ENCODE measurements at places on chromosomes 4 and X. TPM values are rescaled to one million over a fixed set of nuclear protein-coding genes. Genes with fewer than 3 reads are reported as not detected.

USP11 gene
- 19.4 TPM for total RNA-seq

- no peak for DNase-seq
- no peaks in the 10 kb centered on the region for H3K27me3 ChIP-seq
- H3K4me3 ChIP-seq, result no peak overlapping the region
- no peaks in the 10 kb centered on the region for H3K36me3 ChIP-seq
- no peak overlapping the region for H3K27ac ChIP-seq
Measured at GRCh38 chr4:47945930-47946726, 31.7 kb upstream of the NFXL1 start.

- no peaks in the 10 kb centered on the region for H3K36me3 ChIP-seq
- no peaks in the 10 kb centered on the region for H3K4me1 ChIP-seq
- no peak for DNase-seq
- no peak overlapping the region for H3K27ac ChIP-seq
- H3K27me3 ChIP-seq, result no peaks in the 10 kb centered on the region
- H3K4me3 ChIP-seq, result no peak overlapping the region
Measured at GRCh38 chr4:55075823-55076716, 49.3 kb downstream of the KDR start.

PI4K2B gene
- total RNA-seq, result 3.5 TPM

RNF175 gene
- total RNA-seq, result not detected

- no peaks in the 10 kb centered on the region for H3K27me3 ChIP-seq
- no peak overlapping the region for H3K4me3 ChIP-seq
- H3K4me1 ChIP-seq, result no peaks in the 10 kb centered on the region
- H3K36me3 ChIP-seq, result no peaks in the 10 kb centered on the region
- DNase-seq, result no peak
Measured at GRCh38 chr4:128633067-128633466, 176.4 kb upstream of the JADE1 start.

DNA sequence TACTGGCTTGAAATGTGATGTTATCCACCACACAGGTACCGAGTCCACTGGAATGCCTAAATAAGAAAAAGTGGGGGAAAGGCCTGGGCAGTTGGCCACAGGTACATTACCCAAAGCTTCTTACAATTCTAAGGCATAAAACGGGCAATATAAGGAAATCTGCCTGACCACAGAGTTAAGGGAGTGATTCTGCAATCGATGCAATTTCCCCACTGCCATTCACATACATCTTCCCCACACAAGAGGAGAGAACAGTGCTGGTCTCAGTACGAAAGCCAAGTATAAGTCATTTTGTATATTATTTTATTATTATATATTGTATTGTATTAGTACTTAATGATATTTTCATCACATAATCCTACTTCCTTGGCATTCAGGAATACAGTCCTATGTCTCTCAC, 30.6 kb downstream of the RFC1 start:
- no peak overlapping the region for H3K4me3 ChIP-seq
- H3K4me1 ChIP-seq, result no peaks in the 10 kb centered on the region
- no peaks in the 10 kb centered on the region for H3K36me3 ChIP-seq
- DNase-seq, result no peak

DNA sequence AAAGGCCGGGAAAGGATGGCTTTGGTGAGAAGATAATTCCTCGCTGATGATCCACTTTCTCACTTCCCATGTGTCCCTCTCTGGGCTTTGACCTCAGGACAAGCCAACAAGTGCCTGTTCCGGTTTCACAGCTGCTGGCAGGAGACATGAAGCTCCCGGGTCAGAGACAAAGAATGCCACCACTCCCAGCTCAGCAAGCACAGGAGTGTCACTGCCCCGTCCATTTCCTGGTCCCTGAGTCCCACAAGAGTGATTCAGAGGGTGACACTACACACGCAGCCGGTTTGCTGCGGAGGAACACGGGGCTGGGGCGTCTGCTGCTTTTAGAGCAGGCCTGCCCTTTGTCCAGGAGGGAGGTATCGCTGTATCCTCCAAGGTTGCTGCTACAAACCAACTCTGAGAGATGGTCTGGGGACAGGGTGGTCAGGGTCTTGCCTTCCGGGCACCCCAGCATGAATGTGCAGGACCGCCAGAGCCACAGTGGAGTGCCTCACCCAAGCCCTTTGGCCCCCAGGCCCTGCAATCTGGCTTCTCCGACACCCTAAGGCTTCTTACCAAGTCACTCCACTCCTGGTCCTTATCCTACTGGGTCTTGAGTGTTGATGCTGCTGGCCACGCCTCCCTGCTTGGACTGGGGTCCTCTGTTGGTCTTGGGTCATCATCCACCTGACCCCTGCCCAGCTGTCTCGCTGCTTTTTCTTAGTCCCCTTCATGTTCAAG, 49.5 kb downstream of the CPZ start:
- H3K27me3 ChIP-seq, result no peaks in the 10 kb centered on the region
- DNase-seq, result no peak
- no peak overlapping the region for H3K27ac ChIP-seq

- DNase-seq, result peak; percentile 33
- H3K27ac ChIP-seq, result peak overlapping the region; percentile 79
- H3K4me3 ChIP-seq, result peak overlapping the region; percentile 51
- H3K4me1 ChIP-seq, result peaks cover 4% of the 10 kb centered on the region
Measured at GRCh38 chrX:16882702-16883486, 12.7 kb upstream of the RBBP7 start.

DNA sequence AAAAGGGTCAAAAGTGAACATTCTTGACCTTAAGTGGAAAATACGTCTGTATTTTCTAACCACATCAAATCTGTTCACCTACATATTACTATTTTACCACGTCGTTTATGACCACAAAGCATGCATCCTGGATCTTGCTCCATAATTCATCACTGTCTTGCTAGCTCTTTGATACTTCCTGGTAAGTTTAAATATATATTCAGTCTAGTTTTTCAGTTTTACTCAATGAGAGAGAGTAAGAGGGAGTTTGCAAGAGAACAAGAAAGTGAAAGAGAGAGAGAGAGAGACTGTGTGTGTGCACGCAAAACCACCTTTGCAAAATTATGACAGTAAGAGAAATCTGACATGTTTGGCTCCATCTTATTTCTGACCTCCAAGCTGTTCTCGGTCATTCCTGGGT, 173.7 kb upstream of the GALNTL6 start:
- no peak for DNase-seq
- H3K27ac ChIP-seq, result no peak overlapping the region
- no peak overlapping the region for H3K4me3 ChIP-seq
- H3K4me1 ChIP-seq, result no peaks in the 10 kb centered on the region
- H3K27me3 ChIP-seq, result no peaks in the 10 kb centered on the region

- peak overlapping the region; percentile 34 for H3K27ac ChIP-seq
- H3K4me1 ChIP-seq, result peaks cover 8% of the 10 kb centered on the region
- no peaks in the 10 kb centered on the region for H3K36me3 ChIP-seq
- no peaks in the 10 kb centered on the region for H3K27me3 ChIP-seq
- peak overlapping the region; percentile 61 for H3K4me3 ChIP-seq
Measured at GRCh38 chr4:2462218-2462991, 6.5 kb upstream of the RNF4 start.

DNA sequence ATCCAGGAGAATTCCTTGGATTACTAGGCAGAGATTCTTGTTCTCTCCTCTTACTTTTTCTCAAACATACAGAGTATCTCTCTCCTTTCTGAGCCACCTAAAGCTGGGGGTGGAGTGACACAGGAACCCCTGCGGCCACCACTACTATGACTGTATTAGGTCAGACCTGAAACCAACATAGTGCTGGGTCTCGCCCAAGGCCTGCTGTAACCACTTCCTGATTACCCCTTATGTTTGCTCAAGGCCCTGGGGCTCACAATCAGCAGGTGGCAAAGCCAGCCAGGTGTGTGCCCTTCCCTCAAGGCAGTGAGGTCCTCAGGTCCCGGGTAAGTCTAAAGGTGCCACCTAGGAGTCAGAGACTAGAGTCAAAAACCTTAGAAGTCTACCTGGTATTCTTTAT, 166.4 kb downstream of the PARM1 start:
- H3K4me3 ChIP-seq, result no peak overlapping the region
- no peaks in the 10 kb centered on the region for H3K36me3 ChIP-seq
- no peak overlapping the region for H3K27ac ChIP-seq
- no peaks in the 10 kb centered on the region for H3K27me3 ChIP-seq
- no peaks in the 10 kb centered on the region for H3K4me1 ChIP-seq

DNA sequence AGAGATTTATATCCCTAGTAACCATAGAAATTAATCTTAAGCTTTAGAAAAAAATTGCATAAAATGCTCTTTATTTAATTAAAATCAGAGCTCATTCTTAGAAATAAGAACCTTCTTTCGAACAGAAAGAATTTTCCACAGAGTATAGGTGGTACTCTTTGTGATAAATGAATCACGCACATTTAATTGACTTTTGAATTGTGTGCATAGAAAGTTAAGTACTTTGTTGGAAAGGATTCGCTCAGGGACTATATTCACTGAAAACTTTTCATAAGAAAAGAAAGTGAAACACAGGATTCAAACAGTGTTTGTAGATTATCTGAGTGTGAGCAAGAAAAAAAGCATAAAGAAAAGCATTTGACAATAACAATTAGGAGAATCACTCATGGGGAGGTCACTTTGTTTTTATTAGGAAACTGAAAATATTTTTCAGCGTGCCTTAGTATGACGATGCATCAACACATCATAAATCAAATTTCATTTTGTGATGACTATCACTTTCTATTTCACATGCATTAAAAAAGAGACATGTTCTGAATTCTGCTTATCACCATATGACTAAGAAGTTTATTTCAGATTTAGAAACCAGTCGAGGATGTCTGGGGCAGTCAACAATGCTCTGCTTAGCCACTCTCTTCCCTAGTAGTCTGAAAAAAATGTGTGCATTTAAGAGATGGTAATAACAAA, 49.5 kb downstream of the STX18 start:
- no peak overlapping the region for H3K4me3 ChIP-seq
- no peak for DNase-seq
- H3K27ac ChIP-seq, result no peak overlapping the region
- H3K4me1 ChIP-seq, result no peaks in the 10 kb centered on the region
- H3K36me3 ChIP-seq, result no peaks in the 10 kb centered on the region

DNA sequence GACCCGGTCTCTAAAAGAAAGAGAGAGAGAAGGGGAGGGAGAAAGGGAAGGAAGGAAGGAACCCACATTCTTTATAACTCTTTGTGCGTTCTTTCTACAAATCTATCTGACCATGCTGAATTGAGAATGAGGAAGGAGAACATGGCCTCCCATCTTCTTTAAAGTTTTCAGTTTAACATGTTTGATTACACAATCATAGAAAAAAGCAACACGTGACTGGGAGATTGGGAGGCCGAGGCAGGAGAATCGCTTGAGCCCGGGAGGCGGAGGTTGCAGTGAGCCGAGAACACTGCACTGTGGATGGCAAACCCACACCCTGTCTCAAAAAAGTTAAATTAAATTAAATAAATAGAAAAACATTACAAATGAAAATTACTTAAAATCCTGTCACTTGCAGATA, 254.5 kb downstream of the RAPGEF2 start:
- H3K36me3 ChIP-seq, result peaks cover 9% of the 10 kb centered on the region
- no peak for DNase-seq
- H3K4me1 ChIP-seq, result no peaks in the 10 kb centered on the region
- no peaks in the 10 kb centered on the region for H3K27me3 ChIP-seq
- H3K4me3 ChIP-seq, result no peak overlapping the region

PPEF2 gene
- total RNA-seq, result not detected

ZNF630 gene
- 0.39 TPM for total RNA-seq

NLGN4X gene
- 0.42 TPM for total RNA-seq

GRCh38 chrX:21800344-21800770, 39.1 kb upstream of the MBTPS2 start:
- no peaks in the 10 kb centered on the region for H3K27me3 ChIP-seq
- H3K4me3 ChIP-seq, result no peak overlapping the region
- peaks cover 16% of the 10 kb centered on the region for H3K4me1 ChIP-seq
- peak overlapping the region; percentile 83 for H3K27ac ChIP-seq

FHDC1 gene
- 0.41 TPM for total RNA-seq

SORBS2 gene
- total RNA-seq, result 18.6 TPM

- no peaks in the 10 kb centered on the region for H3K36me3 ChIP-seq
- no peaks in the 10 kb centered on the region for H3K4me1 ChIP-seq
- no peak overlapping the region for H3K4me3 ChIP-seq
- no peak overlapping the region for H3K27ac ChIP-seq
- no peak for DNase-seq
Measured at GRCh38 chr4:17535906-17536305, 20.9 kb downstream of the CLRN2 start.

KCNE5 gene
- total RNA-seq, result 0.92 TPM

ADGRG4 gene
- total RNA-seq, result 0.04 TPM

SPARCL1 gene
- total RNA-seq, result 225 TPM

HERC5 gene
- total RNA-seq, result 1.3 TPM

DNA sequence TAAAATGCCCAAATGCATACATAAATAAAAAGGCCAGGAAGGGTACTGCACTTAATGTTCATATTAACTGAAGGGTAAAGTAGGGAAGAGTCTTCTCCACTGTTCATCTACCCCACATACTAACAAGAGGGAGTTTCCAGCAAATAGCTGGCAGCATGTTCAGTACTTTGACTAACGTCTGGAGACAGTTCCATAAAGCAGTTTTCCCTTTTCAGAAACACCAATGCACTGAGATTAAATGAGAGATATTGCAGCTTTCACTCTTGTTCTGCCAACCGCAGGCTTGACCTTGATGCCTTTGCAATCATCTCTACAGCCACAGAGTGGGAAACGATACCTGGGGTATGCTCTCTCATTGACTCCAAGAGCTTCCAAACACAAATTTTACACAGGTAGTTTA, 2123.1 kb upstream of the TENM3 start:
- no peaks in the 10 kb centered on the region for H3K27me3 ChIP-seq
- no peaks in the 10 kb centered on the region for H3K4me1 ChIP-seq
- H3K4me3 ChIP-seq, result no peak overlapping the region
- no peak for DNase-seq

GRCh38 chr4:113764720-113765264, 3.3 kb upstream of the CAMK2D start:
- no peak for DNase-seq
- H3K4me1 ChIP-seq, result peaks cover 4% of the 10 kb centered on the region
- no peaks in the 10 kb centered on the region for H3K36me3 ChIP-seq
- no peaks in the 10 kb centered on the region for H3K27me3 ChIP-seq

GTPBP6 gene
- total RNA-seq, result 49.2 TPM

AWAT1 gene
- not detected for total RNA-seq

DNA sequence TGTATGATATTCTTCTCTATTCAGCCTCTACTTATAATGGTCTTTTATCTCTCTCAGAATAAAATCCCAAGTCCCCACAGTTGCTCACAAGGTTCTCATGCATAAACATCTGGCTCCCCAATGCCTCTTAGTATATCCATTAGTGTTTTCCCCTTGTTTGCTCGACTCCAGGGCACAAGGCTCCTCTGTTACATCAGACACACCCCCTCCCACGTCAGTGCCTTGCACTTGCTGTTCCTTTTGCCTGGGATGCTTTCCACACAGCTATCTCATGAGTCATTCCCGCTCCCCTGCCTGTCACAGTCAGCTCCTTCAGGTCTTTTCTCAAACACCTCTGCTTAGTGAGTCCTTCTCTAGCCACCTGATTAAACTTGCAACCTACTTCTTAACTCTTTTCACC, 260.2 kb downstream of the IL1RAPL1 start:
- no peaks in the 10 kb centered on the region for H3K27me3 ChIP-seq
- no peak overlapping the region for H3K4me3 ChIP-seq
- no peaks in the 10 kb centered on the region for H3K36me3 ChIP-seq
- DNase-seq, result peak; percentile 24
- H3K27ac ChIP-seq, result no peak overlapping the region
- H3K4me1 ChIP-seq, result no peaks in the 10 kb centered on the region

DNA sequence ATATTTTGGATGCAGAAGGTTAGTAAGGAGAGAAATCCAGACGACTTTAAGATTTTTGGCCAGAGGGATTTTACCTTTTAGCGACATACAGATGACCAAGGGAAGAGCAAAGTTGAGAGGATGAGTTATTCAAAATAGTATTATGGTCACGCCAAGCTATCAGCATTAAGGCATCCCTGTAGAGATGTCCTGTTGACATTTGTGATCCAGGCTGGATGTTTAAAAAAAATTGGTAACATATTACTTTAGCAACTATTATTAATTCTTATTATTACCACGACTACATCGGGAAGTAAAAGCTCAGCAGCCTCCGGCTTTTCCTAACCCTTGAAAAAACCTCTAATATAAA, 562 bp upstream of the OSTC start:
- DNase-seq, result no peak
- no peaks in the 10 kb centered on the region for H3K27me3 ChIP-seq
- peak overlapping the region; percentile 92 for H3K4me3 ChIP-seq
